ENCODE measurements at places on chromosomes 7 and 10.

DNA sequence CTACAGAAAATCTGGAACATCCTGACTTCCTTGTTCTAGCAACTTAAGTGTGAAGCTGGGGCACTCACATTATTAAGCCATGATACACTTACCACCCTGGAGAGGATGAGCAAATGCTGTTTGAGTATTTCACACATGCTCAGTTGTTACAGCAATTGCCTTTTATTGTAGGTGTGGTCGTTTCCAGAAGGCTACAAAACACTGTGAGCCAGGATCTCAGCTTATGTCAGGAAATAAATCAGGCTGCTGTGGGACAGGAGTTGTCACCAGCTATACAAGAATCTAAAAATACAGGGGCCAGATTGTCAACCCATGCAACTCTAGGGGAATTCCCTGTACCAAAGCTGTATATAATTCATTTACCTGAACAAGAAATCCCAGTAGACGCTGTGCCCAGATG is 273.3 kb upstream of the SP4 start:
- DNase-seq = no peak

- no peak for DNase-seq
Measured at GRCh38 chr7:4726566-4726965, 44.5 kb downstream of the FOXK1 start.

DNA sequence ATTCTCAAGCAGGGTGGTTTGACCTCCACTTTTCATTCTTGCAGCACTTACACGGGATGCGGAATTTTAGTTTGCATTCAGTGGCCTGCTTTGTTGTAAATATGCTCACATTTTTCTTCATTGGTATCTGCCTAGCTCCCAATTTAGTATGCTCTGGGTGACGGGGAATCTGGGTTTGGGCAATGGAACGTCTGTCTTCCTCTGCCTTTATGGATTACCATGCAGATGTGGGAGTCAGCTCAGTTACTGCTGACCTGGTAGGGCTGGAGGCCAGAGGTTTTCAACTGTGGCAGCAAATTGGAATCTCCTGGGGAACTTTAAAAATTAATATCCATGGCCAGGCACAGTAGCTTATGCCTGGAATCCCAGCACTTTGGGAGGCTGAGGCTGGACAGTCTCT is 161.6 kb downstream of the CAMK1D start:
- no peak for DNase-seq

GRCh38 chr10:43409385-43410109 is 561 bp upstream of the HNRNPF start:
- DNase-seq = peak; percentile 91

GRCh38 chr7:6709808-6710207 is 3.1 kb upstream of the ZNF12 start:
- DNase-seq = no peak

DNA sequence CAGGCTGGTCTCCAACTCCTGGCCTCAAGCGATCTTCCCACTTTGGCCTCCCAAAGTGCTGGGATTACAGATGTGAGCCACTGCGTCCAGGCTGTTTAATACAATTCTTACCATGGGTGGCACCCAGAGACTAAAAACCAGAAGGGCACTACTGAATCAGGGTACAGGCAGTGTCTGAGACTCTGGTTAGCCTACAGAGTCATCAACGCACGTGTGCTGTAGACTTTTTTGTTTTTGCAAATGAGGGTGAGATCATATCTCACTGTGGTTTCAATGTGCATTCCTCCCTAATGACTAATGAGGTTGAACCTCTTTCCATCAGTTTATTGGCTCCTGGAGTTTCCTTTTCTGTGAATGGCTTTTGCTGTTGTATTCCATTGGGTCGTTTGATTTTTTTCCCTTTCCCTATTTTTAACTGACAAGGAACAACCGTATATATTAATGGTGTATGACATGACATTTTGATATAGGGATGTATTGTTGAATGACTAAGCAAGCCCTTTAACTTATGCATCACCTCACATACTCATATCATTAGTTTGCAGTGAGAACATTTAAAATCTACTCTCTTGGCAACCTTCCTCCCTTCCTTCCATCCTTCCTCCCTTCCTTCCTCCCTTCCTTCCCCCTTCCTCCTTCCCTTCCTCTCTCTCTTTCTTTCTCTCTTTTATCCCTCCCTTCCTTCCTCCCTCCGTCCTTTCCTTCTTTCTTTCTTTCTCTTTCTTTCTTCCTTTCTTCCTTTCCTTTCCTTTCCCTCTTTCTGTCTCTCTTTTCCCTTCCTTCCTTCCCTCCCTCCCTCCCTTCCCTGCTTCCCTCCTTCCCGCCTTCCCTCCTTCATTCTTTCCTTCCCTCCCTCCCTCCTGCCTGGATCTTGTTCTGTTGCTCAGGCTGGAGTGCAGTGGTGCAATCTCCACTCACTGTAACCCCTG is 9.3 kb upstream of the TMEM270 start:
- DNase-seq = no peak

All from T-helper 2 cell (primary cell).